ENCODE measurements at places on chromosomes 1 and 21. TPM values are rescaled to one million over a fixed set of nuclear protein-coding genes. Genes with fewer than 3 reads are reported as not detected.

The GNAT2 gene
- total RNA-seq = not detected

The SELL gene
- total RNA-seq = 0.49 TPM

The LIPI gene
- not detected for total RNA-seq

The CD1E gene
- total RNA-seq = not detected

The S100B gene
- total RNA-seq = 10.1 TPM

The NIPAL3 gene
- 8.1 TPM for total RNA-seq

The OR2T29 gene
- total RNA-seq = not detected

The HSPA6 gene
- 3.4 TPM for total RNA-seq

The GBP7 gene
- not detected for total RNA-seq

The LCE2B gene
- not detected for total RNA-seq

The SPRR2B gene
- total RNA-seq = not detected

The CFHR4 gene
- 0.25 TPM for total RNA-seq

The LRRC38 gene
- total RNA-seq = under 0.01 TPM

Data from temporal lobe (tissue), 4 donors.